Endodermal cell (in vitro differentiated cells): ENCODE measurements at places on chromosomes 6 and 20. TPM values are rescaled to one million over a fixed set of nuclear protein-coding genes. Genes with fewer than 3 reads are reported as not detected.

The NMBR gene
- total RNA-seq: 0.23 TPM in 1 of 2 replicates, not detected in the other

The EMILIN3 gene
- total RNA-seq: 3.6 to 9.6 TPM (median 8.1 TPM) in 3 replicates

The PNLDC1 gene
- total RNA-seq: not detected in 2 replicates

The GSTA3 gene
- not detected in 2 replicates for total RNA-seq

The OR2J3 gene
- not detected in 2 replicates for total RNA-seq

The LIN28B gene
- total RNA-seq: 64.6 and 65.1 TPM in 2 replicates

The TOX2 gene
- total RNA-seq: 1.6 to 3.4 TPM (median 2.5 TPM) in 3 replicates

The ANKRD66 gene
- not detected in 2 replicates for total RNA-seq

The OTOR gene
- total RNA-seq: not detected in 2 replicates

The PDYN gene
- 0.52 to 0.71 TPM (median 0.65 TPM) in 3 replicates for total RNA-seq

The SLC22A16 gene
- total RNA-seq: not detected in 2 replicates

The LY6G6D gene
- total RNA-seq: not detected in 3 replicates

The UCKL1 gene
- total RNA-seq: 47.8 and 47.9 TPM in 2 replicates

The OPRL1 gene
- total RNA-seq: 3.3 and 4.1 TPM in 2 replicates

The TRERF1 gene
- total RNA-seq: 5.3 and 5.8 TPM in 2 replicates

DNA sequence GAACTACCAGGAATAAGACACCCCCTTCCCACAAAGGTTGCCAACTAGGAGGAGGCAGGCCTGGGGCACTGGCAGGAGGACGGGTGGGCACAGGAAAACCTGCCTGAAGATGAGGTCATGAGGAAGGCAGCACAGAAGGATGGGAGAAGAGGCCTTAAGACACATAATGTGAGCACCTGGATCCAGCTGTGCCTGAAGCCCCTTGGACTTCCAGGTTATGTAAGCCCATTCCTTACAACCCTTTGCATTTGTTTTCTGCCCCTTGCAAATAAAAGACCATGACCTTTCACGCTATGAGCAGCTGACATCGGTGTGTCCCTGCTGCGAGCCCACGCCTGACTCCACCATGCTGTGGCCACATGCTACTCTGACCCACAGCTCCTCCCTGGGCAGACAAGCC lies 23.4 kb downstream of the KCNQ2 start:
- no peaks in the 10 kb centered on the region for H3K4me1 ChIP-seq
- H3K36me3 ChIP-seq: no peaks in the 10 kb centered on the region
- H3K27me3 ChIP-seq: no peaks in the 10 kb centered on the region
- no peak overlapping the region for H3K4me3 ChIP-seq
- no peak overlapping the region for H3K27ac ChIP-seq
- no peak for DNase-seq

- no peak for DNase-seq
- no peaks in the 10 kb centered on the region for H3K36me3 ChIP-seq
- H3K27ac ChIP-seq: no peak overlapping the region
- H3K4me3 ChIP-seq: no peak overlapping the region
Observed at GRCh38 chr6:41208439-41209106, 7.6 kb upstream of the TREML2 start.

DNA sequence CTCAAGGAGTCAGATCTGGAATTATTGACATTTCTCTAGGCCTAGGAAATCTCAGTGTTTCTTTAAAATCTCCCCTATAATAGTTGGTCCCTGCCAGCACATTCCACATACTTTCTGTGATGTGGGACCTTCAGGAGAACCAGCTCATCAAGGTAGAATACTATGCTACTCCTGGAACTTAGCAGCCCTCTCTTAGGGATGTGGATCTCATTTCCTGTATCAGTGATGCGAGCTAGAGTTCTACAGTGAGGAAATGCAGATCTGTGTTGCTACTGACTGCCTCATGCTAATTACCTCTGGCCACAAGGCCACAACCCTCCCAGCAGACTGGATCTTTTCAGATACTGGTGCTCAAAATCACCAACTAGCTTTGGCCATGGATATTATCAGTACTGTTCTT lies 193.8 kb downstream of the CLVS2 start:
- H3K36me3 ChIP-seq: no peaks in the 10 kb centered on the region
- no peak overlapping the region for H3K4me3 ChIP-seq
- peaks cover 5% of the 10 kb centered on the region for H3K4me1 ChIP-seq
- no peak overlapping the region for H3K27ac ChIP-seq

GRCh38 chr6:127201321-127201720 lies 65.3 kb upstream of the RNF146 start:
- H3K36me3 ChIP-seq: no peaks in the 10 kb centered on the region
- no peak overlapping the region for H3K4me3 ChIP-seq
- no peak for DNase-seq
- no peaks in the 10 kb centered on the region for H3K27me3 ChIP-seq

GRCh38 chr20:63454731-63455567 lies 17.5 kb downstream of the KCNQ2 start:
- no peaks in the 10 kb centered on the region for H3K27me3 ChIP-seq
- H3K4me1 ChIP-seq: no peaks in the 10 kb centered on the region
- no peak for DNase-seq
- H3K27ac ChIP-seq: peak overlapping the region; percentile 89
- H3K4me3 ChIP-seq: no peak overlapping the region
- H3K36me3 ChIP-seq: no peaks in the 10 kb centered on the region

DNA sequence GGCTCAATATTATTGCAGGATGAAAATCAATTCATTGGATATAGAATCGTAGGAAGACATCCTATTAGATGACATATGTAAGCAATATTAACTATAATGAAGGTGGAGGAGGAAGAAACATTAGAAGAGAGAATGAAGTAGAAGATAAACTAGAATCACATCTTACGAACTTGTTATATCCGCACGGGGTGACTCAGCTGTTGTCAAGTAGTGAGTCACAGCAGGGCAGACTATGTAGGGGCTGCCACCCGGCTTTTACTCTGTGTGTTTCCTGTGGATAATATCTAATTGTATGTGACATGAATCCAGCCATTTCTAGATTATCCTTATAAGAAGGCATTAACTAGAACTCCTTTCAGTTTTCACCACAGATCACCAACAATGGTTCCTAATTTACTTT lies 520.2 kb downstream of the DOK5 start:
- H3K4me1 ChIP-seq: no peaks in the 10 kb centered on the region
- H3K36me3 ChIP-seq: no peaks in the 10 kb centered on the region
- no peak overlapping the region for H3K27ac ChIP-seq
- no peak for DNase-seq

DNA sequence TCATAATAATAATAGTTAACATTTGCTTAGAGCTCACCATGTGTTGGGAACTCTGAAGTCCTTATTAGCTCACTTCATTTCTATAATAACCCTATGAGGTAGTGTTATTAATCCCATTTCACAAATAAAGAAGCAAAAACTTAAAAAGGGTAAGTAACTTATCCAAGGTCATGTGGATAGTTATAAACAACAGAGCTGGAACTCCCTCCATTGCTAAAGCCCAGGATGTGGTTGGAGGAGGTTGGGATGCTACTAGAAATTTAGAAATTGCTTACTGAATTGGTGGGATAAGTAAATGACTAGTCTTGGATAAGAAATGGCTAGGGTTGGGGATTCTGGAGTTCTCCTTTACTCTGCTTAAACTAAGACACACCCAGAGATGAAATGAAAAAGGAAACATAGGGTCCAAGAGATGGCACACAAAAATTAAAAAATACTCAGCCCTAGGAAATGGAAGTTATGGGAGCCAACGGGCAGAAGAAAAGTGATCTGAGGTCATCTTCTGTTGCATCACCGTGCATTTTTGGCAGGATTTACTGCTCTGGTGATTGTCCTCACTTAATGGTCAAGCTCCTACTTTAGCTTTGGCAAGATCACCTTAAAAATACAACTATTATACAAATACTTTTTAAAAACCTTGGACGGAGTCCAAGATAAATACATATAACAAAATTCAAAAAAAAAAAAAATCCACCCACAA lies 7.7 kb upstream of the CLIC5 start:
- no peaks in the 10 kb centered on the region for H3K36me3 ChIP-seq
- H3K4me1 ChIP-seq: no peaks in the 10 kb centered on the region
- H3K27me3 ChIP-seq: peaks cover 8% of the 10 kb centered on the region
- H3K4me3 ChIP-seq: no peak overlapping the region
- DNase-seq: no peak
- no peak overlapping the region for H3K27ac ChIP-seq

DNA sequence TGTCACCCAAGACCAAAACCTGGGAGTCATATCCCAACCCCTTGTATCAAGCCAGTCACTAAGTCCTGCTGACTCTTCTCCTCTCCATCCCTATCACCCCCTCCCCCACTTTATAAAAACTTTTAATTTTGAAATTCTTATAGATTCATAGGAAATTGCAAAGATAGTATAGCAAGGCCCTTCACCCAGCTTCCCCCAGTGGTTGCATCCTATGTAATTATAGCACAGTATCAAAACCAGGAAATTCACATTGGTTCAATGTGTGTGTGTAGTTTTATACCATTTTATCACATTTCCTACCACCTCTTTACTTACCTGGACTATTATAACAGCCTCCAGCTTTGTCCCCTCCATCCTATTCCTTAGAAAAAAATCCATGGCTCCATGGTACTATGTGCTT lies 4.1 kb downstream of the PPT2 start:
- no peak for DNase-seq
- H3K36me3 ChIP-seq: peaks cover 47% of the 10 kb centered on the region
- no peak overlapping the region for H3K27ac ChIP-seq
- H3K4me3 ChIP-seq: peak overlapping the region; percentile 5
- H3K4me1 ChIP-seq: peaks cover under 1% of the 10 kb centered on the region
- H3K27me3 ChIP-seq: no peaks in the 10 kb centered on the region

GRCh38 chr20:23279836-23280235 lies 70.8 kb upstream of the NXT1 start:
- no peak for DNase-seq
- no peaks in the 10 kb centered on the region for H3K36me3 ChIP-seq

GRCh38 chr6:42099340-42100028 lies 42.9 kb downstream of the C6orf132 start:
- H3K27me3 ChIP-seq: no peaks in the 10 kb centered on the region
- no peak overlapping the region for H3K4me3 ChIP-seq
- no peaks in the 10 kb centered on the region for H3K4me1 ChIP-seq
- DNase-seq: no peak
- H3K27ac ChIP-seq: no peak overlapping the region

- H3K27me3 ChIP-seq: no peaks in the 10 kb centered on the region
- no peak overlapping the region for H3K4me3 ChIP-seq
- H3K27ac ChIP-seq: no peak overlapping the region
- peaks cover 24% of the 10 kb centered on the region for H3K4me1 ChIP-seq
- DNase-seq: peak; percentile 73
- H3K36me3 ChIP-seq: no peaks in the 10 kb centered on the region
Observed at GRCh38 chr20:11338496-11339306, 579.0 kb upstream of the BTBD3 start.

- no peak overlapping the region for H3K4me3 ChIP-seq
- H3K36me3 ChIP-seq: no peaks in the 10 kb centered on the region
- no peak overlapping the region for H3K27ac ChIP-seq
- no peak for DNase-seq
- no peaks in the 10 kb centered on the region for H3K27me3 ChIP-seq
Observed at GRCh38 chr20:32603046-32603726, 18.1 kb upstream of the NOL4L start.

- no peak overlapping the region for H3K4me3 ChIP-seq
- H3K27ac ChIP-seq: no peak overlapping the region
- no peak for DNase-seq
Observed at GRCh38 chr6:85756982-85757381, 114.3 kb upstream of the SYNCRIP start.

DNA sequence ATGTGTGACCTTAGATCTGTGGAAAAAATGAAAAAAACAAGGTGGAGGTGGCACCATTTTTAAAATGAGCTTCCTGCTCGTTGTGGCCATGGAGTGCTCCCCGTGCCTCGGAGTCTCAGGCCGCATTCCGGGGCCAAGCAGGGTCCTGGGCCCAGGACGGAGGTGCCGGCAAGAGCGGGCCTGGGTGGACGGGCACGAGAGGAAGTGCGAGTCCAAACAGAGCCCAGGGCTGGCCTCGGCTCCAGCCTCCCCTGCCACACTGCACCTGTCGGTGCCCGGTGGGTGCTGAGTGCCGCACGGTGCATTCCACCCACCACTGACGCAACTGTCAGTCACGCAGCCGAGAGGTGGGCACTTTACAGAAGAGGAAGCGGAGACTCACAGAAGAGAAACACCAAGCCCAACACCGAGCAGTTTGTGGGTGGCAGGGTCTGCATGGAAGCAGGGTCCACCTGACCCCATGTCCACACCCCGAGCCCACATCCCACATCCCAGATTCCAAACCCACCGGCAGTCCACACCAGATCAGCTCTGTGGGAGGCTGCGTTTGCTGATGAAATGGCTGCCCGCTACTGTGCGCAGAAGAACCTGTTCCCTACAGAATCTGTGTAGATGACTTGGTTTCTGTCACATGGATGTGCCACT lies 97.7 kb downstream of the PSMB1 start:
- H3K36me3 ChIP-seq: no peaks in the 10 kb centered on the region
- H3K27me3 ChIP-seq: no peaks in the 10 kb centered on the region

GRCh38 chr6:43170417-43170930 lies 595 bp upstream of the SRF start:
- DNase-seq: peak; percentile 90
- peaks cover 14% of the 10 kb centered on the region for H3K4me1 ChIP-seq
- H3K4me3 ChIP-seq: peak overlapping the region; percentile 80
- H3K27me3 ChIP-seq: no peaks in the 10 kb centered on the region
- peaks cover 9% of the 10 kb centered on the region for H3K36me3 ChIP-seq

- H3K4me3 ChIP-seq: no peak overlapping the region
- H3K27ac ChIP-seq: no peak overlapping the region
- H3K4me1 ChIP-seq: no peaks in the 10 kb centered on the region
- H3K36me3 ChIP-seq: no peaks in the 10 kb centered on the region
- DNase-seq: no peak
Observed at GRCh38 chr6:31464252-31465184, 33.4 kb upstream of the MICB start.

- H3K27me3 ChIP-seq: no peaks in the 10 kb centered on the region
Observed at GRCh38 chr6:149080511-149080910, 237.0 kb upstream of the TAB2 start.

GRCh38 chr6:135209803-135210202 lies 28.7 kb downstream of the MYB start:
- H3K27ac ChIP-seq: no peak overlapping the region
- H3K4me1 ChIP-seq: no peaks in the 10 kb centered on the region
- no peak for DNase-seq
- H3K4me3 ChIP-seq: no peak overlapping the region
- no peaks in the 10 kb centered on the region for H3K27me3 ChIP-seq

GRCh38 chr20:3825526-3825925 lies 5.2 kb downstream of the AP5S1 start:
- no peak overlapping the region for H3K4me3 ChIP-seq
- no peaks in the 10 kb centered on the region for H3K27me3 ChIP-seq
- H3K36me3 ChIP-seq: peaks cover 16% of the 10 kb centered on the region

GRCh38 chr6:169859401-169859977 lies 108.1 kb downstream of the ERMARD start:
- no peaks in the 10 kb centered on the region for H3K27me3 ChIP-seq
- H3K36me3 ChIP-seq: no peaks in the 10 kb centered on the region
- DNase-seq: no peak
- H3K4me3 ChIP-seq: no peak overlapping the region
- H3K4me1 ChIP-seq: no peaks in the 10 kb centered on the region
